ENCODE measurements at places on chromosomes 12 and 14.

- DNase-seq, result peak; percentile 93
Observed at GRCh38 chr12:109880043-109880931, at the start of gene GLTP. GLTP (minus strand) TSS chr12:109880541; CDS start chr12:109880374, 167 bp downstream.

DNA sequence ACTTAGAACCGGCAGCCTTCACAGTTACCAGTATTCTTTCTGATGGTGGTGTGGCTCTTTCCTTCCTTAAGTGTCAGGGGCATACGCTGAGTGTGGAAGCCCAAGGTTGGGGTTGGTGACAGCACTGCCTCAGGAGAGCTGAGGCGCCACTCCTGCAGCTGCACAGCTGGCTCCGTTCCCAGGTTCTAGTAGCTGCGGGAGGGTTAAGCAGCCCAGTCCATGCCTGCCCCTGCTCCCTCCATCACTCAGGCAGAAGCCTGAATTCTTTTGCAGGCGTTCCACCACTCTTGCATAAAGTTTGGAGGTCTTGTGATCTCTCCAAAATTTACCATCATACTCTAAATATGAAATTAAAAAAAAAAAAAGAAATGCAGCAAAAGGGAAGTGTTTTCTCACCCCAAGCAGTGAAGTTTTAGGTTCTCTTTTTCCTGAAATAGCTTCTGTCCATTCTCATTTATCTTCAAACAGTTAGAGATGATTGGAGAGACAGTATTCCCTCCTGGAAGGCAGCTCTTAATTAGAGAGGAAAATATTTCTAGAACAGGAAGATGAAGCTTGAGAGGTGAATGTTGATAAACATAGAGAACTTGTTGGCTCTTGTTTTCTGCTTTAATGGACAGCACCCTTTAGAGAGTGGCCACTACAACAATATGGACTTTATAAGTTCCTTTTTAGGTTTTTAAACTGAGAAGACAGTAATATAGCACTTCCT lies 136.1 kb downstream of the FGD4 start:
- peak; percentile 61 for DNase-seq

GRCh38 chr14:70585231-70585630 lies 15.2 kb downstream of the MED6 start:
- no peak for DNase-seq

GRCh38 chr14:92456215-92457015 lies 57.2 kb upstream of the RIN3 start:
- DNase-seq, result no peak

GRCh38 chr14:31465111-31465510 lies 7.8 kb upstream of the DTD2 start:
- no peak for DNase-seq

GRCh38 chr12:57182918-57183575 lies 33.5 kb upstream of the NXPH4 start:
- DNase-seq, result peak; percentile 73

DNA sequence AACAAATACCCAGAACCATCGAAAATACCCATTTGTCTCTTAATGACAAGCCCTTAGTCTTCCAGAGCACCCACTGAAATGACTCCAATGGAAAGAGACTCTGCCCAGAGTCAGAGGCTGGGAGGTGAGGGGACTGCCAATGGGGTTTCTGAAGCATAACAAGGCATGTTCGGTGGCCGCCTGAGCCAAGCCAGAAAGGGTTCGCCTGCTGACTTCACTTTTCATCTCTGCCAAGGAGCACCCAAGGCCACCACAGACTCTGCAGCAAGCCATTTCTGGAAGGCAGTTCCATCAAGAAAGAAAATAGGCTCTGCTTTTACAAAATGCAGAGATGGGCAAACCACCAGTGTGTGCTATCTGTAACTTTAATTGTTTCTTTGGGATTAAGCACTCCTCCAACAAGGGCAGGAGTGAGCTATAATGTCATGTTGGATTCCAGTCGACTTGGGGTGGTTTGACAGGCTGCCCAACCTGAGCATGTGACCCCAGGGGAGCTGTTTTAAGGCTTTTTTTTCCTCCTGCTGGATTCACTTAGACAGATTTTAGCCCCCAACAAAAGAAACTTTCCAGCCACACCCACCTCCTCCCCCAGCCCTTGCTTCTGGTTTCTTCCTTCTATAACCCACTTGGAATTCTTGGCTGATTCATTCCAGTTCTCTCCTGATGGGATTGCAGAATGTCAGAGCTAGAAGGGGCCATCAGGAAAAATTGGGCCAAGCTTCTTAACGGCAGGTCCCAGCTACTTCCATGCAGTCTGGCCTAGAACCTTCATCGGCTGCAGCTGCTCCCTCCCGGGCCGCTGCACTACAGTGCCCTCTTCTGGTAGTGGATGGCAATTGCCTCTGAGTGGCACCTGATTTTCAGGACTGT lies 24.1 kb downstream of the CKAP4 start:
- peak; percentile 45 for DNase-seq

GRCh38 chr12:70664465-70664881 lies 27.2 kb upstream of the PTPRB start:
- DNase-seq, result no peak

DNA sequence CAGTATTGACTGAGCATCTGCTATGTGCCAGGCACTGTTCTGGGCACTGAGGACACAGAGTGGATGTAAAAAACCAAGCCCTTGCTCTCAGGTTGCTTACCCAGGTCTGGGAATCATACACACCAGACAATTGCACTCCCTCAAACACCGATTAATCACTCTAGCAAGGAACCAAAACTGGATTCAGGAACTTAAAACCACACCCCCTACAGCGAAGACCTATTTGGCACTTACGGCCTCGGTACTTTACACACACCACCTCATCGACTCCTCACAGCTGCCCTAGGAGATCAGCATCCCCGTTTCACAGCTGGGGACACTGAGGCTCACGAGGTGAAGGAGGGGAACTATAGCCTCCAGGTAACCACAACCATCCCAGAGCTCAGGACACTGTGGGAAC lies 1.6 kb downstream of the GLTP start:
- DNase-seq, result no peak

DNA sequence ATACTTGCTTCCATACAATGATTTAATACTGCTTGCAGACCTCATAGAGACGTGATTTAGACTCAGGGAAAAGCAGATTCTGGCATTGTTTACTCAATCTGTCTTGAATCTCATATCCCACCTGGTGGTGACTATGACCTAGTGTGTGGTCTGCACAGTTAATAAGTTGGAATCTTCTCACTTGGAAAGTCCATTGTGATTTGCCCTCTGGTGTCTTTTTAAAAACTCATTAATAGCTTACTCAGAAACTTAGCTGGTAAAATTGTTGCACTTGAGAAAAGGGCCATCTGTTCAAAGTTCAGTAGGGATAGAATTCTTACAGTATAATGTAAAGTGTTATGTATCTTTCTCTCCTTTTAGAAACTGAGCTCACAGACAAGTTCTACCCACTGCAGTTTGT lies 106.0 kb downstream of the PELI2 start:
- no peak for DNase-seq

DNA sequence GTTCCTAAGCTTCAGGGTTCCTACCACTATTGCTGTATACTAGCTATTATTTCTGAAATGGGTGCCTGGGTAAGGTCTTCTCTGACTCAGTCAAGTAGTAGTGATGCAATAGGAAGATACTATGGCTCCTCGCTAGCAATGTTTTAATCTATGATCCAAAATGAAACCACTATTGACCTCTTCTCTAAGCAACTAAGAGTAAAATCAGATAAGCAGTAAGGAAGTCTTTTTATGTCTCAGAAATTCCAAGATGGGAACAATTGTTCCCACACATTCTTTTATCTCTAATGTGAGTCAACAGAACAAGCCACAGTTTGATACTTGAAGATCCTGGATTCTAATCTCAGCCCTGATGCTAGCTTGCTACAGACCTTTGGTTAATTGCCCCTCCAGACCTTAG lies 45.1 kb downstream of the AREL1 start:
- DNase-seq, result no peak

DNA sequence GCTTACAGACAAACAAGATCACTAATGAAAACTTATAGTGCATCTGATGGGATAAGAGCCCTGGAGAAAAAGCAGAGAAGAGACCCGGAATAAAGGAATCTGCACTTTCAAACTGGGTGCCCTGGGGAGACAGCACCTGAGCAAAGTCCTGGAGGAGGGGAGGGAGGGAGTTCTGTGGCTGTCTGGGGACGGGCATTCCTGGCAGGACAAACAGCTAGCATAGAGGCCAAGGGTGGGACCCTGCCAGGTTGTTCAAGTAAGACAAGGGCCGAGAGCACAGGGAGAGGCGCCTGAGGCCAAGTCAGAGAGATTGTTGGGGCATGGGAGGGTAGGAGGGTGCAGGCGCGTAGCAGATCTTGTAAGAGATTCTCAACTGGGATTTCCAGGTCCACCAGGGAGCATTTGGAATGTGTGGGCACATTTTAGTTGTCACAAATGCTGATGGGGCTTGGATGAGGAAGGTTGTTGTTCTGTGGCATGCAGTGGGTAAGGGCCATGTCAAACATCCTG lies 14.2 kb downstream of the IQSEC3 start:
- DNase-seq, result no peak

DNA sequence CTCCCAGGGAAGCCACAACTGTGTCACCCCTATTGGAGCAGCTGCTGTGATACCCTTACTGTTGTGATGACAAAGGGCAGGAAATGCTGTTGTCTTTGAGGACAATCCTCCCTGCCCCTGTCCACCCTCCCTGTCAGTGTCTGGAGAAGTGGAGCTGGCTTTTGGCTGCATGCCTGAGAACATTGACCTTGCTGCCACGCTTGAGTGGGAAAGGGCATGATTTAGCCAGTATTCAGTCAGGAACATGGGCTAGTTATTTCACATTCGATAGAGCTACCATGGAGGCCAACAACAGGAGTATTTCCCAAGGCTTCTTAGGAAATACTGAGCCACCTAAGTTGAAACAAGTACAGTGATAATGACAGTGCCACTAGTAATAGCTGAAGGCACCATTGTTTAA lies 59.4 kb downstream of the MYRFL start:
- no peak for DNase-seq

DNA sequence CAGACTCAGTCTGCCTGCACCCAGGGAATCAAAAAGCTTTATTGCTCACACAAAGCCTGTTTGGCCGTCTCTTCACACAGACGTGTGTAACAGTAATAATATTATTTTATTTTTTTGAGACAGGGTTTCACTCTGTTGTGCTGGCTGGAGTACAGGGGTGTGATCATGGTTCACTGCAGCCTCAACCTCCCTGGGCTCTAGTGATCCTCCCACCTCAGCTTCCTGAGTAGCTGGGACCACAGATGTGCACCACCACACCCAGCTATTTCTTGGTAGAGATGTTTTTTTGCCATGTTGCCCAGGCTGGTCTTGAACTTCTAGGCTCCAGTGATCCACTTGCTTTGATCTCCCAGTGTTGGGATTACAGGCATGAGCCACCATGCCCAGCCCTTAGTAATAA lies 88.4 kb upstream of the DCD start:
- no peak for DNase-seq

DNA sequence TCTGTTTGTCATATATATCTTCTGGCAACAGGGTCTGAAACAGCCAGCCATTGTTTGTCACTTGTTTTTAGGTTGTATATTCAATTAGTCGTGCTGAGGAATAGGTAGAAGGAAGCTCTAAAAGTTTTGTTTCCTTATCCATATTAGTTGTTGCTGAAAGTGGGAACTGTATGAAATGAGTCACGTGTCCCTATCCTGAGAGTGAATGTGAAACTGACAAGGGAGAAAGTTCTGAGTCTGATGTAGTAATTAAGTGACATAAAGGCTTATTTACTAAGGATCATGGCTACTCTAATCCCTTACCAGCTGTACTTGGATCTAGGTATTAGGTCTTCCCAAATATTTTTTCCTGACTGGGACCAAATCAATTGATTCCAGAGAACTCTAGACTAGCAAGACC lies 16.4 kb downstream of the FAM234B start:
- no peak for DNase-seq

- DNase-seq, result no peak
Observed at GRCh38 chr12:103808239-103808880, 32.7 kb downstream of the NT5DC3 start.

DNA sequence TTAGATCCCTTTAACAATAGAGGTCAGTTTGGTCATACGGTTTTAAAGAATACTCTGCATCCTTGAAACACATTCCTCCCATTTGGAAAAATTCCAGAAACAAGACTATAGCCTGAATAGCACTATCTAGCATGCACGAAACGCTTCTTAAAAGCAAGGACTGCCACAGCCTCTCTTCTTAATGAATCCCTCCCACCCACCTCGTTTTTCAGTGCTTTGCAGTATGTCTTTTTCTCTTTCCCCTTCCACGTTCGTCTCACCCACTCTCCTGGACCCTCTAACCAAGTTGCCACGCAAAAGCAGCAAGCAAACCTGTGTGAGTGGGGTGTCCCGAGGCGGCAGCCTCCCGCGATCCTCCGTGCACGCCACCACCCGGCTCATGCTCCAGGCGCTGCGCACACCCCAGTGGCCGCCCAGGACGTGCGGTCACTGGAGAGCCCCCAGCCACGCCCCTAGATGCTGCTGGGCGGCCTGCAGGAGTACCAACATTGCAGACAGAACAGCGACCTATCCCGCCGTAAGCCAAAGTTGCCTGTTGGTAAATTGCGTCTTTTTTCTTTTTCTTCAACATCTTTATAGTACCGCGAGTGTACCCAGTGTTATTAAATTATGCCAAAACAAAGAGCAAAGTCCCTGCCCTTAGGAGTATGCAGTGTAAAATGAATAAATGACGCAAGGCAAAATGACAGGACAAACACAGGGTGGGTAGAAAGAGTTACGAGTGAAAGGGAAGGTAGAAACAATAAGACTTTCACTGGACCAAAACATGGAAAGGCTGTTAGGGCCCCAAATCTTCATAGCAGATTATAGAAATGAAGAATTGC lies at the start of gene SLC38A4:
TSS of gene SLC38A4 (minus strand) at position 407 of the 824 bp plus-strand sequence. CDS start 32,926 bp downstream, outside the sequence.
- peak; percentile 61 for DNase-seq

- no peak for DNase-seq
Observed at GRCh38 chr12:116862167-116862566, 19.1 kb downstream of the HRK start.

DNA sequence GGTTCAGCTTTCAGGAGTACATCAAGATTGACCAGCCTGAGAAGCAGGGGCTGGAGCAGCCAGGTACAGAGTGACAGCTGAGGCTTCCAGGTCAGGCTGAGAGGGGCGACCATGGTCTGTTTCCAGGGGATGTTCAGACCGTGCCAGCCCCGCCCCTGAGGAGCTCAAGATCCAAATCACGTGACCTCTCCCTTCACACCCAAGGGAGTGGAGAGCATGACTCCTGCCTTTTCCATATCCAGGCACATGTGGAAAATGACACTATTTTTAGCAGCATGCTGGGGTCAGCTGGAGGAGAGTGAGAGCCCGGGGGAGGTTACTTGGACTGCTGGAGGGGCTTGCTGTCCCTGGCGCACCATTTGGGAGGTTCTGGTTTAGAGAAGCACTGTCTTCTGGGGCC lies 92.7 kb downstream of the B4GALNT3 start:
- DNase-seq, result no peak

DNA sequence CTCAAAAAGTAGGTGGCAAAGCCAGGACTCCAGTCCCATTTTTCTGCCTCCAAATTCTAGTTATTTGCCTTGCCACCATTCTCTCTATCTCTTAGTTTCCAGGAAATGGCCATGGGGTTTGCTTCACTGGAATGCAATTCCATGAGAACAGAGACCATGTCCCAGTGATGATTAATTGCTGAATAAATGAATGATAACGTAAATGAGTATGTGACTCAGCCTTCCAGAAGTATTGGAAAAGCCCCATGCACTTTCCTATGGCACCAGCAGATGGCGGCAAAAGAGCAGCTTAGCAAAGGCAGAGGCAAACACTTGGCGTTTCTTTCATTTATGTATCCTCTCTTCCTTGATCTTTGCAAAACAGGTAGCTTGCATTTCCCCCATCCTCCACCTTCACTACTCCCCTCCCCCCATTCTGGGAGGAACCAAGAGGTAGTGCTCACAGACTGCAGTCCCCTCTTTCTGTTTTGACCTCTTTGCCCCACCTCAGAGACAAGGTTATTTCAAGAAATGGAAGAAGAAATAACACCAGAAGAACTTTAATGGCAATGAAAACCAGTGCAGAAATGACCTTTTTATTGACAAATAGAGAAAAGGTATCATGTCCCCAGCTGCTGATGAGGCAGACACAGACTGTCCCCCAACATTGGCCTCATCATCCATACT lies 21.3 kb downstream of the TBX3 start:
- DNase-seq, result peak; percentile 52

All from Peyer's patch (tissue), 4 donors.